ENCODE measurements at places on chromosomes 6 and 20.

DNA sequence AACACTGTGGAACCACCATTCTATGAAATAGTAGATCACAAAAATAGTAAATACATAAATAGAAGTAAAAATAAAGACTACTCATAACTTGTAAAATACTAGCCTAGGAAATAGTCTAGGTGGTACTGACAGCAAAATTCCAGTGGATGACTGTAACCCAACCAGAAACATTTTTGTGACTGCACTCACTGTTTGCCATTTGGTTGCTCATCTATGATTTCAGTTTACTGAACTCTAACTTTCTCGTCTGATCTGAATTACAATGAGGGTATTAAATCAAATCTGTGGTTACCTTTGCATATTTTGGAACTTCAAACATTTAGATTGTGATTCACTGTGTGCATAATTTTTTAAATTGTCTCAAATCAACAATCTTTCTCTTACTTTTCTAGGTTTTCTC, 151.1 kb downstream of the KHDC1L start:
- no peak for DNase-seq

- DNase-seq, result no peak
These were observed 4.7 kb downstream of the GMPR start for GRCh38 chr6:16243055-16243454.

- no peak for DNase-seq
These were observed 754.0 kb upstream of the ADGRB3 start for GRCh38 chr6:67880939-67881705.

DNA sequence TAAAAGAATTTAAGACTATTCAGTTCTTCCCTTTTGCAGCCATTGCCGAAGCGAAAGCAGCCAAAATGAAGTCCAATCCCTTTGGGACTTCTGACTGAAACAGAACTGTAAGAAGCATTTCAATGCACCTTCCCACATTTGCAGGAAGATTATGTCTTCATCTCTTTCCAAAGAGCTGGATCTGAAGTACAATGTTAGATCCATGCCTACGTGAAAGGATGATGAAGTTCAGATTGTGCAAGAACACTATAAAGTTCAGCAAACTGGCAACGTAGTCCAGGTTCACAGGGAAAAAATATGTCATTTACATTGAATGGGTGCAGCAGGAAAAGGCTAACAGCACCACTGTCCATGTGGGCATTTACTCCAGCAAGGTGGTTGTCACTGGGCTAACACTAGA, 6.0 kb upstream of the FILIP1 start:
- no peak for DNase-seq

DNA sequence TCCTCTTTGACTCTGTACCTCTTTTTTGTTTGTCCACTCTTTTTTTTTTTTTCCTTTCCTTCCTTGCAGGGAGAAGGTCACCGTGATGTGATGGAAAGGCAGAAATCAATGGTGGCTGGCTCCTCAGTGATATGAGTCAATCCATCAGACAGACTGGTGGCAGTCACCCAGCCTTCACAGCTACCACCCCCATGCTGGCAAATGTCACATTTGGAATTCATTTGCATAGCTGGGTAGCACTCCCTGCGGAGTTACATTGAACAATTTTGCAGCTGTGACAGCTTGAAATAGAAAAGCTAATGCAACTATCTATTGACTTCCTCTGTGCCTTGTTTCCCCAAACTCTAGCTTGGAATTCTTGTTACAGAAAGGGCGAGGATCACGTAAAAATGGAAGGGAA, 668.4 kb downstream of the C6orf118 start:
- DNase-seq, result no peak

DNA sequence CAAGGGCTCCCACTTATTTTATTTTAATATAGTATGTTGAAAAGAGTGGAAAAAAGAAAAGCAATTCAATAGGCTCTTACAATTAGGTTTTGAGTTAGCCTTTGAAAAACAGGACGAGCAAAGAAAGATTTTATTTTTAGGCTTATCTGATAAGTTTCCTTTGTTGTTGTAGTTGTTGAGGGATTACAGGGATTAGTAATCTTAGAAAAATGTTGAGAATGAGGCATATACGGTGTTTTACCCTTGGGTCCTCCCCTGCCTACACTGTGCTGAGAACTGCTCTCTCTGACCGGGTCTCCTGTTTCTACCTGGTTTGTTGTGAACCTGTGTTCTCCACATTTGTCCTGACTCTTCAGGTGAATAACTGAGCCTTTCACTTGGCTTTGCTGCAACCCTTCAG, 16.7 kb downstream of the TRAPPC3L start:
- DNase-seq, result no peak

GRCh38 chr20:50360218-50360672, 149.9 kb upstream of the PTPN1 start:
- no peak for DNase-seq

- no peak for DNase-seq
These were observed 25.0 kb downstream of the TAB2 start for GRCh38 chr6:149342525-149342924.

DNA sequence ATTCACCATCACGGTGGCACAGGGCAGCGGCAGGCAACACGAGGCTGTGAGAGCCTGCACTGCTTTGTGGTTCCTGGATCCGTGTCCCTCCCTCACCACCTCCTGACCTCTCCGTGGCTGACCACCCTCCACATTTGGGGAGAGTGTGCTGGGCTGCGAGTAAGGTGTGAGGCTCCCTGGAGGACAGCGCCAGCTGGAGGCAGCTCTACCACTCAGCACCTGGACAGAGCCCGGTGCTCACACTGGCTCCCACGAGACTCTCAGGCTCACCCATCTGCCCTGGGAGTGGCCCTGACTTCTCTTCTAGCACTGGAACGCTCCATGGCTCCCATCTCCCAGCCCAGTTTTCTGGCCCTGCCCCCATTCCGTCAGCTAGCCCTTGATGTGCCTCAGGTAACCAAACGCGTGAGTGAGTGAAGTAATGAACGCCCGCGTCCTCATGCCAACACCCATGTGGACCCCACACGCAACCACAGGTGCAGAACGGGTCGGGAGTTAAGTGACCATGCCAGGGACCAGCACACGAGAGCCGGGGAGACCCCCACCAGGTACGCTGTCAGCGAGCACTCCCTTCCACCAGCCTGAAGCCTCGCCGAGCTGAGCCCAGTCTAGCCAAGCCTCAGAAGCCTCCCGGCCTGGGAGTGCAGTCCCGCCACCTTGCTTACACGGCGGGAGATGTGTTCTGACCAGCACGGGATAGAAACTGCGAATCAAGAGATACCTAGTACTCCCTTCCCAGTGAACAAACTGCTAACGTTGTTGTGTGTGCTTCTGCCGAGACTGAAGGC, 137.2 kb downstream of the WDR27 start:
- no peak for DNase-seq

- DNase-seq, result no peak
These were observed 377.6 kb upstream of the ZFP64 start for GRCh38 chr20:52569201-52569600.

DNA sequence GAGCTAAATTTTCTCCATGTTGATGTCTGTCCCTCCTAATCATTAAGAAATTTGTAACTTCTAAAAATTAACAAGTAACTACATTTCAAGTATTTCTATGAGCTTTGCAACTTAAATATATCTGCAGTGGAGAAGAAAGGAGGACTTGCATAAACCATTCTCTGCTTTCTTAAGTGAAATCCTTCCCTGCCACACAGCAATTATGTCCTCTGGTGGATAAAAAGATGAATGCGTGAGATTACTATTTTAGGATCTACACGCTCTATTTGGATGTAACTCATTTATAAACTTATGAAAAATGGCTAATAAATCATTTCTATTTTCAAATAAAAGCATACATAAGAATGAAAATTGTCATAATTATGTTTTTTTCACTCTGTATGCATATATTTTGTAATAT, 338.0 kb upstream of the PTCHD4 start:
- DNase-seq, result no peak

DNA sequence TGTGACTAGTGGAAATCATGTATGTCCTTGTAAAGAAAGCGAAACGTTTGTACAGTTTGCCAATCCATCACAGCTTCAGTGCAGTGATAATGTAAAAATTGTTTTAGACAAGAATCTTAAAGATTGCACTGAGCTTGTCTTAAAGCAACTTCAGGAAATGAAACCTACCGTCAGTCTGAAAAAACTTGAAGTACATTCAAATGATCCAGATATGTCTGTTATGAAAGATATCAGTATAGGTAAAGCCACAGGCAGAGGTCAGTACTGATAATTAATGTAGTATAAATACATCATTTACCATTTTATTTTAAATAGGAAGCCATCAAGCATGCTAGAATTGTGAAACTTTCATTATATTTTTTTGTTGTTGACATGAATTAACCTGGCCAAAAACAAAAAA, 60.9 kb upstream of the SMIM8 start:
- DNase-seq, result no peak

GRCh38 chr6:95249175-95249574, 328.2 kb upstream of the MANEA start:
- DNase-seq, result no peak

DNA sequence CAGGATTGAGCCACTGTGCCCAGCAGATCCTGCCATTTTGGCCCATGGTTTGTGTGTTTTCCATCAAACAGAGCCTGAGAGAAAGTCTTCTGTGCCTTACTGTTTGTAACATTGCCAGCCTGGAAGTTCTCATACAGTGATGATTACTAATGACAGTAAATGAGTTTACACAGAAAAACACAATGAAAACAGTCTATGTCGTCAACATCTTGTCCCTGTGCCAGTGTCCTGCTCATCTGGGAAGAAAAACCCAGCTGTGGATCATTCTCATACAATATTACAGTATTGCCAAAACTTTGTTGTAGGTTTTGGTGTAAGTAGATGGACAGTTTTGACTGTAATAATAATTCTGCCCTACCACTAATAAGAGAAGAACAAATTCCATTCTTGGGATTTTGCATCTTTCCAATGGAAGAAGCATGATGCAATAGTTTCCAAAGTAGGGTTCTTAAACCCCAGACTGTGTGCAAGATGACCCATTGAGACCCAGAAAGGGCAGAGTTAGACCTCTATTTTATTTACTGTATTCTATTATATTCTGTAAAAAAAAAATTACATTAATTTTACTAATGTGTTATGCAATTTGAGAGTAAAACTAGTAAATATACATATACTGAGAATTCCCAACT, 135.0 kb upstream of the JARID2 start:
- DNase-seq, result no peak

- DNase-seq, result no peak
These were observed 51.2 kb upstream of the RANBP9 start for GRCh38 chr6:13762611-13763441.

DNA sequence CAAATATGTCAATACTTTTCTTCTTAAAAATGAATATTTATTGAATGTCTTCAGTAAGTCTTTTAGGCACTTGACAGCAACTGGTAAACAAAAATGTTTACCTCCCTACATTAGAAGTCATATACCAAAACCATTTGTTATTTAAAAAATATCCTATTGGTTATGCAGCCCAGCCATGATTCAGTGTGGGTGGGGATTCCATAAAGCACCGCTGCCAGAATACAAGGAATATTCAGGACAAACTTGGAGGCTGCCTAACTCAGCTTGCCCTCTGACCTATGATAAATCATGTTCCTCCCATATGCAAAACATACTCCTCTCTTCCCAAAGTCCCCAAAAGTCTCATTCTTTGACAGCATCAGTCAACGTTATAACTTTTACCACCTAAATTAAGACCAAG, 486.8 kb upstream of the IRAK1BP1 start:
- no peak for DNase-seq
